Heart left ventricle (tissue), 16 donors: ENCODE measurements at places on chromosomes 6 and 20. TPM values are rescaled to one million over a fixed set of nuclear protein-coding genes. Genes with fewer than 3 reads are reported as not detected.

DNA sequence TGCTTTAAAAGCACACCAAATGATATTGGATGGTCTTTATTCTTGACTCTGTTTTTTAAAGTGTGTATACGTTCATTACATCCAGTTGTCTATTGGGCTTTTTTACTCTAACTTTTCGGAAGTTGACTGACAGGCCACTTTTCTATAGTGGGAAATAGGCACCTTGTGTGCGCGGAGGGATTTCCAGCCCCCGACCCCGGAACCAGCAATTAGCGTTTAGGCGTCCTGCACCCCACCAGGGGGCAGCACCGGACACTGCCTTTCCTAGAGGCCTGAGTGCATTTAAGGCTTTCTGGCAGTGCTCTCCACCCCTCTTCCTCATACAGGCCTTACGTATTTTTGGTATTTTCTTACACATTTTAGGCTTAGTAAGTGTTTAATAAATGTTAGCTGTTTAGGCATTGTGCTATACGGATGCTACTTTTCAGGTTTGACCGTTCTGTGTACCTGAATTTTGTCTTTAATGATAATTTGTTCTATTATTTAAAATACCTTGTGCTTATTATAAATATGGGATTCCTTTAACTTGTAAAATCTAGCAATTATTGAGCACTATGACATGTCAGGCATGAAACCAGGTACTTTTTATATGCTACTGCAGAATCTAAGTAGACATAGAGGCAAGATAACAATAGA is 231.8 kb downstream of the BCKDHB start:
- H3K4me1 ChIP-seq, result no peaks in the 10 kb centered on the region
- no peak overlapping the region for H3K27ac ChIP-seq
- DNase-seq, result peak; percentile 67
- H3K4me3 ChIP-seq, result no peak overlapping the region
- H3K27me3 ChIP-seq, result no peaks in the 10 kb centered on the region

DNA sequence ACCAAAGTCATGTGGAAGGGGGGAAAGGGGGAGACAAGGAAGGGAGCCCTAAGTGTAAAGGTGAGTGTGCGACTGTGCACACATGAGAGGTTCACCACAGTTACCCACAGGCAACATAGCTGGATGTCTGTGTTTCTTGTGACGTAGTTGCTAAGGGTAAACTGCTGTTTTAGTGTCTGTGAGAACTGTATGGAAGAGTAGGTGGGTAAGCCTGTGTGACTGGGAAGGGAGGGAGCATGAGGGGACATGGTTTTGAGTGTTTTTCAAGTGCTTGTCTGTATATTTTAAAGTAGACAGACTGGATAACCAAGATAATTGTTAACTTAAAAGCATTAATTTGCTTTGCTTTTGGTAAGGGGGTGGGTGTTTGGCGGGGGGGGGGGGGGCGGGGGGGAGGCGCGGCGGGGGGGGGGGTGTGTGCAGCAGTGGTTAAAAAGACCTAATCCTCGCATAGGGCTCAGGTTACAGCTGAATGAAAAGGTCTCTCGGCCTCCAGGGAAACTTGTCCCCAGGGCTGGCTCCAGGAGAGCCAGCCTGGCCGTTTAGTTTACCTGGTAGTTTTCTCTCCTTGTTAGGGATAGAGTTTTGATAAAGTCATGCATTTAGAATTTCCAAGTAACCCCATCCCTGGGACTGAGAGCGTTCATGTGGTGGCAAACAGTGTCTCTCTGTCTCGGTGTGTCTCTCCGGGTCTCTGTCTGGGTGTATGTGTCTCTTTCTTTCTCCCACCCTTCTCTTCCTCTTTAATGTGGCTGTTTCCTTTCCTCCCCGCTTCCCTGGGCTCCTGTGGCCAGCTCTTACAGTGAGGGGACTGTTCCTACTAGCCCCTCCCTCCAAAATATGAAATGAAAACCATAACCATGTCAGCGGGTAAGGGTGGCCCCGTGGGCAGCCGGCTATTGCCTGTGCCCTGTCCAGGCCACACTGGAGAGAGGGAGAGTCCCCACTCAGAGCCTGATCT is 3.4 kb downstream of the SCUBE3 start:
- no peak for DNase-seq
- H3K4me1 ChIP-seq, result peaks cover 9% of the 10 kb centered on the region

DNA sequence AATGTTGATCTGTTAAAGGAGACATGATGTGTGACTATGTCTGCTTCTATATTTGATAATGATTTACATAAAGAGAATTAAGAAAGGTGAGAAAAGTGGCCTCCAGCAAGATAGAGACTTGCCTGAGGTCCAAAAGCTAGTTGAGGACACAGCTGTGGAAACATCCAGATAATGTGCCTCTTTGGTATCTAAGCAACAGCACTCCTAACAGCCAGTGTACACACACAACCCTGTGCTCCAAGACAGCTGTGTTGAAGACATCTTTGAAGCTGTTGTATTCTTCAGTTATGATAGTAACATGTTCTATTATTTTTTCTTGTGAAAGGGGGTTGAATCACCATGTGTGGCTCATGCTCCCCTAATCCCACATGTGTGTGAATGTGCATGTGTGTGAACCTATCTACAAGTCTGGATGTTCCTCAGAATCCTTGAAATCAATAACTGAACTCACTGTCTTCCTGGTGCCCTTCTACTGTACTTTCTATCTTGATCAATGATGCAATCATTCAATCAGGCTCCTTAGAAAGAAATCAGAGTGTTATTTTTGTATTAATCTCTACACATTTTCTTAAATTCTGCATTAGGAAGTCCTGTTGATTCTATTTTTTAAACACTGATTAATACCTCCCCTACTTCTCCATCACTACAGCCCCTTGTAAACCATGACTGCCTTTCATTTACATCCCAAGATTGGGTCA is 116.7 kb upstream of the SSTR4 start:
- H3K4me3 ChIP-seq, result no peak overlapping the region
- H3K4me1 ChIP-seq, result no peaks in the 10 kb centered on the region
- no peak overlapping the region for H3K27ac ChIP-seq
- no peaks in the 10 kb centered on the region for H3K36me3 ChIP-seq

- no peaks in the 10 kb centered on the region for H3K27me3 ChIP-seq
- no peak for DNase-seq
- no peak overlapping the region for H3K27ac ChIP-seq
- no peak overlapping the region for H3K4me3 ChIP-seq
- no peaks in the 10 kb centered on the region for H3K36me3 ChIP-seq
Measured at GRCh38 chr6:128743974-128744765, 138.8 kb upstream of the LAMA2 start.

DNA sequence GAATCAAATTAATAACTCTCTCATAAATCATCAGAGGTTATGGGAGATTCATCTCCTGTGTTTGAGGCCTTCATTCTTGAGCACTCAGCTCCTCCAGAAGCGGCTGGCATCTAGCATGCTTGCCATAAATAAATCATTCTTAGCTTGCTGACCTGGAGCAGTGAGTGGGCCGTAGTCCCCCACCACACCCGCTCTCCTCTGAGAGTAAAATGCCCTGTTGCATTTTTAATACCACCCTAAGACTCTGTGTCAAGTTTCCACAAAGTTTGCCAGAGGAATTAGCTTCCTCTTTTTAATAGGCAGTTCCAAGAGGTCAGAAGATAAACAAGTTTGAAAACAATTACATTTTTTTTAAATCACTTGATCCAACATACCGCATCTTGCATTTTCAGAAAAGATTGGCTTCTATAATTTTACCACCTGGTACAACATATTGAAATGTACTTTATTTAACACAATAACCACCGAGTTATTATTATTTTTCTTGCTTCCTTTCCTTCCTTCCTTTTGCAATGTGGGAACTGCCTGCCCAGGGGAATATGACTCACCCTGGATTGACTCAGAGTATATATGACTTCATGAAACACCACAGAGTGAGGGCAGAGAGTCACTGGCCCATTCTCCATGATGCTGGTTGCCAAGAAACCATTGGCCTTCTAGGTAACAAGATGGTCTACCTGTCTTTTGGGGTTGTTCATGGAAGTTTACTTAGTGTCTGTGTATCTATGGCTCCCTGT is 29.4 kb upstream of the CLIC5 start:
- DNase-seq, result peak; percentile 67
- no peaks in the 10 kb centered on the region for H3K36me3 ChIP-seq
- peaks cover 18% of the 10 kb centered on the region for H3K4me1 ChIP-seq
- H3K27ac ChIP-seq, result peak overlapping the region; percentile 72
- no peaks in the 10 kb centered on the region for H3K27me3 ChIP-seq
- H3K4me3 ChIP-seq, result no peak overlapping the region

- no peak for DNase-seq
- H3K27me3 ChIP-seq, result no peaks in the 10 kb centered on the region
- H3K4me3 ChIP-seq, result no peak overlapping the region
- no peaks in the 10 kb centered on the region for H3K36me3 ChIP-seq
Measured at GRCh38 chr6:134520181-134521115, 202.5 kb upstream of the SGK1 start.

- no peak overlapping the region for H3K4me3 ChIP-seq
- no peaks in the 10 kb centered on the region for H3K36me3 ChIP-seq
- no peaks in the 10 kb centered on the region for H3K27me3 ChIP-seq
- H3K4me1 ChIP-seq, result no peaks in the 10 kb centered on the region
Measured at GRCh38 chr6:139679516-139680179, 305.2 kb upstream of the CITED2 start.

GRCh38 chr6:84633771-84634170 is 130.6 kb downstream of the TBX18 start:
- no peak for DNase-seq
- no peaks in the 10 kb centered on the region for H3K4me1 ChIP-seq
- no peak overlapping the region for H3K4me3 ChIP-seq
- no peak overlapping the region for H3K27ac ChIP-seq
- no peaks in the 10 kb centered on the region for H3K27me3 ChIP-seq
- H3K36me3 ChIP-seq, result no peaks in the 10 kb centered on the region

GRCh38 chr6:125224231-125224861 is 70.8 kb downstream of the TPD52L1 start:
- H3K27me3 ChIP-seq, result no peaks in the 10 kb centered on the region
- no peaks in the 10 kb centered on the region for H3K36me3 ChIP-seq
- DNase-seq, result no peak
- H3K27ac ChIP-seq, result peak overlapping the region; percentile 40
- H3K4me3 ChIP-seq, result no peak overlapping the region
- H3K4me1 ChIP-seq, result peaks cover 11% of the 10 kb centered on the region

- no peaks in the 10 kb centered on the region for H3K4me1 ChIP-seq
- no peak overlapping the region for H3K27ac ChIP-seq
- H3K36me3 ChIP-seq, result no peaks in the 10 kb centered on the region
Measured at GRCh38 chr6:139500977-139501376, 126.5 kb upstream of the CITED2 start.

GRCh38 chr6:155004017-155004416 is 8.9 kb downstream of the TIAM2 start:
- no peaks in the 10 kb centered on the region for H3K4me1 ChIP-seq
- no peak overlapping the region for H3K4me3 ChIP-seq
- H3K27me3 ChIP-seq, result no peaks in the 10 kb centered on the region
- no peaks in the 10 kb centered on the region for H3K36me3 ChIP-seq
- no peak for DNase-seq
- no peak overlapping the region for H3K27ac ChIP-seq

GRCh38 chr6:53635322-53635721 is 30.2 kb downstream of the KLHL31 start:
- no peak for DNase-seq
- no peaks in the 10 kb centered on the region for H3K36me3 ChIP-seq
- no peaks in the 10 kb centered on the region for H3K27me3 ChIP-seq
- H3K4me3 ChIP-seq, result no peak overlapping the region

GRCh38 chr6:37965964-37966676 is 146.6 kb downstream of the ZFAND3 start:
- H3K4me1 ChIP-seq, result peaks cover 10% of the 10 kb centered on the region
- H3K4me3 ChIP-seq, result no peak overlapping the region
- no peak overlapping the region for H3K27ac ChIP-seq
- DNase-seq, result no peak

GRCh38 chr20:22411627-22412450 is 172.5 kb downstream of the FOXA2 start:
- H3K4me1 ChIP-seq, result no peaks in the 10 kb centered on the region
- no peak overlapping the region for H3K27ac ChIP-seq
- no peaks in the 10 kb centered on the region for H3K36me3 ChIP-seq
- H3K27me3 ChIP-seq, result no peaks in the 10 kb centered on the region
- no peak overlapping the region for H3K4me3 ChIP-seq

DNA sequence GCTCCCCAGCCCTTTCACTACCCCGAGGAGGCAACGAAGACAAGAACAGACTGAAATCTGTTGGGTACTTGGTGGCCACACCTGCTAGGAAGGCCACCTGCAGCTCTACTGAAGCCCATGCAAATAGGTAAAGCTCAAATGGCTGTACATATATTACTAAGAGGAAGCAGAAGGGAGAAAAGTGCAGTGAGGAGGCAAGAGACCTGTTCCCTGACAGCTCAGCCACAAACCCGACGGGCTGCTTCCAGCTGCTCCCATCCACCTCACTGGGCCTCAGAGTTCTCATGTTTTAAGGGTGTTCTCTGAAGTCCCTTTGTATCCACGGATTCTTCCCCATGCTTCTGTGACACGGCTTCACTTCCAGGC is 24.6 kb downstream of the TRAM2 start:
- H3K36me3 ChIP-seq, result no peaks in the 10 kb centered on the region
- H3K4me1 ChIP-seq, result peaks cover 5% of the 10 kb centered on the region
- no peaks in the 10 kb centered on the region for H3K27me3 ChIP-seq

- no peaks in the 10 kb centered on the region for H3K36me3 ChIP-seq
- DNase-seq, result no peak
- no peaks in the 10 kb centered on the region for H3K4me1 ChIP-seq
- H3K27ac ChIP-seq, result no peak overlapping the region
Measured at GRCh38 chr6:158593670-158594069, 33.8 kb downstream of the TMEM181 start.

DNA sequence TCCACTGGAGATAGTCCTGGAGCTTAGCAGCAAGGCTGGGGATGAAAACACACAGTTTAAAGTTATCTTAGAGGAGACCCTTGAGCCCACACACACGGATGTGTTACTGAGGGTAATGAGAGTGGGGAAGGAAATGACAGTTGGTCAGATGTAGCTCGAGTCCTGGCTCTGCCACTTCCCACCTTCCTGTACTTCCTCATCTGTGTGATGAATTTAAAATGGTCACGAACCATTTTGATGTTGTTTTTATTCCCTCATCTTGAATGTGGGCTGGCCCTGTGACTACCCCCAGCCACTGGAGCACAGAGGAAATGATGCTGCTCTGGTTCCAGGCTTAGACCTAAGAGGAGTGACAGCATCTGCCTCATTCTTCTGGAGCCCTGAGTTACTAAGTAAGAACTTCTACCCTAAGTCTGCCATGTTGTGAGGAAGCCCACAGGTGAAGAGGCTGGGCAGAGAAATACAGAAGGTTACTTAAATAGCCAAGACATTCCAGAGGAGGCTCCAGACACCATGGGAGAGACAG is 141.2 kb downstream of the NRN1 start:
- no peak for DNase-seq
- H3K36me3 ChIP-seq, result no peaks in the 10 kb centered on the region
- no peak overlapping the region for H3K27ac ChIP-seq
- no peak overlapping the region for H3K4me3 ChIP-seq

- H3K27ac ChIP-seq, result no peak overlapping the region
- H3K27me3 ChIP-seq, result peaks cover 7% of the 10 kb centered on the region
- no peak overlapping the region for H3K4me3 ChIP-seq
- no peaks in the 10 kb centered on the region for H3K36me3 ChIP-seq
Measured at GRCh38 chr6:96610019-96610418, 47.1 kb downstream of the FHL5 start.

- H3K4me3 ChIP-seq, result no peak overlapping the region
- H3K27me3 ChIP-seq, result no peaks in the 10 kb centered on the region
- no peak overlapping the region for H3K27ac ChIP-seq
- DNase-seq, result no peak
- peaks cover 24% of the 10 kb centered on the region for H3K36me3 ChIP-seq
- peaks cover 25% of the 10 kb centered on the region for H3K4me1 ChIP-seq
Measured at GRCh38 chr6:28357036-28357435, 7.3 kb downstream of the ZKSCAN3 start.

The BPI gene
- 0.18 TPM for total RNA-seq

The SAMD3 gene
- 0.68 TPM for total RNA-seq

The SIGLEC1 gene
- 51.9 TPM for total RNA-seq

The CRISP3 gene
- total RNA-seq, result not detected

The BEND6 gene
- total RNA-seq, result 2.2 TPM

The PERP gene
- total RNA-seq, result 59.1 TPM

The RIMS1 gene
- 1.4 TPM for total RNA-seq

The KHDC3L gene
- not detected for total RNA-seq

The ZNF311 gene
- total RNA-seq, result 0.20 TPM
